ENCODE measurements at places on chromosomes 5 and 9.
A peak's percentile ranks its signal among the peaks of the same experiment; 100 is the strongest.

DNA sequence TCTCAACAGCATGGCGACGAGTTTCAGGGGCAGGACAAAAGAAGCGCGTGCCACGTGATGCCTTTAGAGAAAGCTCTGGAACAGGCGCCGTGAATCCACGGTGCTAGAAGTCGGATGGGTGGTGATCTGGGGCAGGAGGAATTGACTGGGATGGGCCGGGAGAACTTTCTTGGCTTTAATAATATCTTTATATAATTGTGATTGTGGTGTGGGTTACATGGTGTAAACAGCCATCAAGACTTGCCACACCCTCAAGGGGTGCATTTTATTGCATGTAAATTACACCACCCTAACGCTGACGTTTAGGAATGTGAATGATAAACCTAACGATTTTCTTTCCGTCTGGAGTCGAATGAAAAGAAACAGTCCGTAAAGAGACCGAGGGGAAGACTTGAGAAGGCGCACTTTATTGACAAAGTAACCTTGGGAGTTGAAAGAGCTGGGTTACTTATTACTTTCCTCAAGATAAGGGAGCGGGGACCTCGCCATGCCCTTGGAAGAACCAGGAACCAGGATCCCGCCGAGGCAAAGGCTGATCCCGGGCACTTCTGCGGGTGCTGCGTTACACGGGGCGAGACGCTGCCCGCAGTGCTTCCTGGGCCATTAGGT is 8.5 kb downstream of the NRARP start:
- DNase-seq = no peak

GRCh38 chr5:7468742-7469141 is 72.8 kb downstream of the ADCY2 start:
- DNase-seq = no peak

- no peak for DNase-seq
Measured at GRCh38 chr9:135176284-135176683, 88.8 kb downstream of the OLFM1 start.

- no peak for DNase-seq
Measured at GRCh38 chr9:21281275-21281674, 23.8 kb downstream of the IFNA5 start.

GRCh38 chr5:179698935-179699615 is at the start of gene CANX:
Gene CANX (plus strand): TSS chr5:179698967. CDS start chr5:179705682, 6,715 bp downstream.
- no peak for DNase-seq

DNA sequence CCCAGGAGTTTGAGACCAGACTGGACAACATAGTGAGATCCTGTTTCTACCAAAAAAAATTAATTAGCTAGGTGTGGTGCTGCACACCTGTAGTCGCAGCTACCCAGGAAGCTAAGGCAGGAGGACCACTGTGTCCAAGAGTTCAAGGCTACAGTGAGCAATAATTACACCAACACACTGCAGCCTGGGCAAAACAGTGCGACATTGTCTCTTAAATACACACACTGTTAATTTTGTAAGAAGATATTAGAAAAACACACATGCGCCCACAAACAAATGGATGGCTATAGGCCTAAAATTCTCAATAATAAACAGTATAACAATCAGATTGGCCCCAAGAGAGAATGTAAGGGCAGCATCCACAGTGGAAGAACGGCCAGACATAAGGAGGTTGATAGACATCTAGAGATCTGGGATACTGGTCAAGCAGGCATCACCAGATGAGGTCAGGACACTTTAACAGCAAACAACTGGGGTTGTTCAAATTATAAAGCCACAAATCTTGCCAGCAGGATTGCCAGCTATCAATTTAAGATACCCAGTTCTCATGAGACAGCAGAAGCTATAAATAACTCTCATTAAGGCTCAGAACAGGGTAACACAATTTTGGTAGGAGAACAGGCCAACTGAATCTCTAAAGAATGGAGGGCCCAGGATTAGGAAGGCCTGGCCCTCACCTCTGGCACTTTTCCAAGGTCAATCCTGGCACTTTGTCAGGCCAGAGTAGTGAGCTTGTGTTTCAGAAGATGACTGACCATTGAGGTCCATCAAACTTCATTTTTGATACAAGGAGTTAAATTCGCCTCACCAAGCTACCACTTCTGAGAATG is 29.5 kb downstream of the GOLPH3 start:
- no peak for DNase-seq

- DNase-seq = peak; percentile 33
Measured at GRCh38 chr9:129783516-129784361, 19.2 kb upstream of the TOR1B start.

- no peak for DNase-seq
Measured at GRCh38 chr5:114319236-114319635, 42.6 kb upstream of the KCNN2 start.

GRCh38 chr5:69504036-69504435 is 11.4 kb downstream of the OCLN start:
- DNase-seq = no peak

GRCh38 chr9:72382405-72382804 is 17.4 kb upstream of the ZFAND5 start:
- DNase-seq = no peak

- DNase-seq = no peak
Measured at GRCh38 chr5:122118356-122118948, 10.9 kb upstream of the ZNF474 start.

DNA sequence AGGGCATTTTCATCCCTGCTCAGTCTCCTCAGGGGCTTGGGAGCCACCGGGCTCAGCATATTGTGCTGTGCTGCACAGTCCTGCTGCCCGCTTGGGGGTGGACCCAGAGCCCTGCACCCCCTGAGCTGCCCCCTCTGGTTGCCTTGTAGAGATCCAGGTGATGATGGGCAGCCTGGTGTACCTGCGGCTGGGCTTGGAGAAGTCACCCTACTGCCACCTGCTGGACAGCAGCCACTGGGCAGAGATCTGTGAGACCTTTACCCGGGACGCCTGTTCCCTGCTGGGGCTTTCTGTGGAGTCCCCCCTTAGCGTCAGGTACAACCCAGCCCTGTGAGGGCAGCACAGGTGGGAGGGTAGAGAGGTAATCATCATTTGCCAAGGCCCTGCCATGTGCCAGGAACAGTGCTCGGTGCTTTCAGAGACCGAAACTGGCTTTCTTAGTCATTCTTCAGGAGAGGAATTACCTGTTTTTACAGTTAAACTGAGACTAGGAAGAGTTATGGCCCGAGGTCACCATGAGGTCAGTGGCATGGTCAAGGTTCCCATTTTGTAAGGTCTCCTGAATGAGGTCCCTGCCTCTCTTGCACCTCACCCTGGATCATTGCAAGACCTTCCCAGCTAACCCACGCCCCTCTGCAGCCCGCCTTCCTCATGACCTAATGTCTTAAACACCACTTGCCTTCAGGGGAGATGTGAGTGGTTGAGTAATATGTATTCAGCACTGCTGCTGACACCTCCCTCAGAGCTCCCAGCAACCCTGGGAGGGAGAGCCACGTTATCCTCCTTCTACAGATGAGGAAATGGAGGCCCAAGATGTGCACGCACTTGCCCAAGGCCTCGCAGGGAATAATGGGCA is 7.5 kb downstream of the NHP2 start:
- DNase-seq = peak; percentile 92

DNA sequence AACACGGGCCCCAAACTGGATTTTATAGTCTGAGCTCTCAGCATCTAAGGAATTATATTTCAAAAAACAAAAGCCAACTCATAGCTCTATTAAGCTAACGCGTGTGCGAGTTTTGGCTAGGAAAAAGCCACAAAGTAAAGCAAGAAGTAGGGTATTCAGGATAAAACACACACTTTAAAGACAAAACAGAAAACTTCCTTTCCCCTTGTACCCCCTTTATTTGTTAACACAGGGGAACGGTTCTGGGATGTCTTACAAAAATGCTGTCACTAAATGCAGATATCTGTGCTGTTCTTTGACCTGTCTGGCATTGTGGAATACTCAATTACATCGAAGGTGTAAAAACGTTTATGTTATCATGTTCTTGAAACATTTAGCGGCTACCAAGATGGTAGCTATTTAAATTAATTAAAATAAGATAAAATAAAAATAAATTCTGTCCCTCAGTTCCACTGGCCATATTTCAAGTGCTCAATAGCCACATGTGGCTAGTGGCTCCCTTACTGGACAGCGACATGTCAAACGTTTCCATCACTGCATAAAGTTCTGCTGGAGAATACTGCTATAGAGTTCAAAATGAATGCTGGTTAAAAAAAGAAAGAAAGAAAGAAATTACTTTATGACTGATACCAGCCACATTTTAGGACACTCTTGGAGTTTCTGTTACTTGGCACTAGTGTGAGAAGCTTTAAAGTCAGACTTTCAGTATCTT is 7.2 kb upstream of the MEF2C start:
- no peak for DNase-seq

GRCh38 chr9:126860757-126861466 is 473 bp downstream of the ZBTB34 start:
- DNase-seq = no peak

- no peak for DNase-seq
Measured at GRCh38 chr9:74096420-74096819, 400.7 kb upstream of the RORB start.

GRCh38 chr9:89236955-89237573 is 58.4 kb upstream of the SHC3 start:
- no peak for DNase-seq

GRCh38 chr5:97635553-97635952 is 452.5 kb upstream of the RIOK2 start:
- DNase-seq = no peak

DNA sequence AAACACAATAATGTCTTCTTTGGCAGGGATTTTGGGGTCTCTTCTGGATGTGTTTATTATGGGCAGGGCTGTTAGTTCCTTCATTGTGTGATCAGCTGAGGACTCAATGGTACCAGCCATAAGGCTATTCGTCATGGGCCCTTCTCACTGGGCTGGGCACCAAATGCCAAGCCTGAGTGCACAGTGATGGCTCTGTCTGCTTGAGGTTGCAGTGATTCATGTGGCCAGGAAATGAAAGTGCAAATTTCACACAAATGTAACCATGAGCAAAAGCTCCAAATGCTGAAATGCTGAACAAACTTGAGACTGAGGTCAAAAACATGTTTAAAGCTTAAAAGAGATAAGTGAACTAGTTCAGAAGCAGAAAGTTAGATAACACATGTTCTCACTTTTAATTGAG is 191.0 kb downstream of the TARS1 start:
- DNase-seq = no peak

- DNase-seq = no peak
Measured at GRCh38 chr5:14714706-14715105, 50.2 kb downstream of the OTULIN start.

DNA sequence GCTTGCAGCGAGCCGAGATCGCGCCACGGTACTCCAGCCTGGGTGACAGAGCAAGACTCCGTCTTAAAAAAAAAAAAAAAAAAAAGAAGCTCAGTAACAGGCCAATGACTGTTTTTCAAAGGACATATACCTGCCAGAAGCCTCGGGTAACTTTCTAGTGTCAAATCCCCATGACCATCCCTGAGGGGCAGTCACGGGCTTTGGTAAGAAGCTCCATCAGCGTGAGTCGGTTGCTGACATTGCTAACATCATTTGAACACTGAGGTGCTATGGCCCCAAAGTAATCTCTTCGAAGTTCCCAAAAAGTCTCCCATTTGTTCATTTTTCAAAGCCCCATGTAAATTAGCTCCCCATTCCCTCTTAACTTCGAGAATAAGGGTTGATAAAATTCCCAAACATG is 11.6 kb downstream of the NAIP start:
- no peak for DNase-seq

- no peak for DNase-seq
Measured at GRCh38 chr5:35046774-35047173, 975 bp downstream of the AGXT2 start.

- DNase-seq = no peak
Measured at GRCh38 chr9:86794391-86795046, 152.8 kb downstream of the GAS1 start.

- no peak for DNase-seq
Measured at GRCh38 chr5:33774341-33774740, 117.4 kb downstream of the ADAMTS12 start.

Data from posterior cingulate gyrus (tissue), 11 donors.